Stimulated activated CD8-positive, alpha-beta memory T cell treated with anti-CD3 and anti-CD28 coated beads, Interleukin-7, amount 100 ng/mL, for 1 hour (primary cell): ENCODE measurements at places on chromosomes 4 and X.

DNA sequence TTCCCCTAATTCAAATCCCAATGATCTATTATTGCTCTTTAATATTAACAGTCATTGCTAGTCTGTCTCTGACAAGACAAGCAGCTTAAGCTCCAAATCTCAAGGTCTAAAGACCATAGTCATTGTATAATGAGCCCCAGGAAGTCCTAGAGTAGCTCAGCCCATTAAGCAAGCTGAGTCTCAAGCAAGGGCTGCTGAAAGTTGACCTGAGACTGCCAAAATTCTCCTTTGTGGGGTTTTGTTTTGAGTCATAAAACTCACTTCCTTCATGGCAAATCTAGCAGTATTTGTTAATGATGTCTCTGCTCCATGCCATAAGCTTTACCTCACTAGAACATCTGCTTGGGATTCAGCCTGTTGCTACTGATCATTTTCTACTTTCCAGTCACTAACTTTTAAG, 313.2 kb downstream of the ANTXR2 start:
- DNase-seq: no peak

- no peak for DNase-seq
Observed at GRCh38 chr4:158710814-158711213, 12.4 kb downstream of the PPID start.

DNA sequence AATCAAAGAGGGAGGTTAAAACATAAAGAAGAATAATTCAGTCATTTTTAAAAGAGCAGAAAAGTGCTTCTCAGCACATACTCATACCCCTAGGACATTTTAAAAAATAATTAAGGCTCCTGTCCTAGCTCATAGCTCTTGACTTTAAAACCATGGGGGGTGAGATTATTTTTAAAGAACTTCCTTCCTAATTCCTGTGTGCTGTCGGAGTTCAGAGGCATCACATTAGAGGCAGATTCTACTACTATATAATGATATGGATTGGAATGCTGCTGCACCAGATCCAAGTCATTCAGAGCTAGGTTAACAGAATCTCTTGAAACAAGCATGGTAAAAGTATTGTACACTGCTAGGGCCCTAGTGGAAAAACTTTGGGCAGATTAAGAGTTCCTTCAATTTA, 456.5 kb upstream of the ADGRL3 start:
- no peak for DNase-seq

DNA sequence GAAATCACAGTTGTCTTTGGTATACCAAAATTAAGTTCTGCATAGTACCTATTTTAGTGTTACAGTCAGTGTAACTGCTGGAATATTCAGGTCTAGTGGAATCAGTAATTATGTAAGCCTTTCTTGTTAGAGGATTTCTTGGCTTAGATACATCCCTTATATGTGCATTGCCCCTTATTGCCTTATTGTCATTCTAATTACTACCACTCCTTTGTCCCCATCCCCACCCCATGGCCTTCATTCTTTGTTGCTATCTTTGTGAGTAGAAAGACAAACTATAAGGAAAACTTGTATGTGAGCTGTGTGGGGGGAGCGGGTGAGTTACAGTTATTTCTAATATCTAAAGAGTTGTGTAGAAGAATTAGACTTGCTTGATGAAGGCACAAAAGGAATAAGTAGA, 36.9 kb upstream of the RPA4 start:
- DNase-seq: no peak

DNA sequence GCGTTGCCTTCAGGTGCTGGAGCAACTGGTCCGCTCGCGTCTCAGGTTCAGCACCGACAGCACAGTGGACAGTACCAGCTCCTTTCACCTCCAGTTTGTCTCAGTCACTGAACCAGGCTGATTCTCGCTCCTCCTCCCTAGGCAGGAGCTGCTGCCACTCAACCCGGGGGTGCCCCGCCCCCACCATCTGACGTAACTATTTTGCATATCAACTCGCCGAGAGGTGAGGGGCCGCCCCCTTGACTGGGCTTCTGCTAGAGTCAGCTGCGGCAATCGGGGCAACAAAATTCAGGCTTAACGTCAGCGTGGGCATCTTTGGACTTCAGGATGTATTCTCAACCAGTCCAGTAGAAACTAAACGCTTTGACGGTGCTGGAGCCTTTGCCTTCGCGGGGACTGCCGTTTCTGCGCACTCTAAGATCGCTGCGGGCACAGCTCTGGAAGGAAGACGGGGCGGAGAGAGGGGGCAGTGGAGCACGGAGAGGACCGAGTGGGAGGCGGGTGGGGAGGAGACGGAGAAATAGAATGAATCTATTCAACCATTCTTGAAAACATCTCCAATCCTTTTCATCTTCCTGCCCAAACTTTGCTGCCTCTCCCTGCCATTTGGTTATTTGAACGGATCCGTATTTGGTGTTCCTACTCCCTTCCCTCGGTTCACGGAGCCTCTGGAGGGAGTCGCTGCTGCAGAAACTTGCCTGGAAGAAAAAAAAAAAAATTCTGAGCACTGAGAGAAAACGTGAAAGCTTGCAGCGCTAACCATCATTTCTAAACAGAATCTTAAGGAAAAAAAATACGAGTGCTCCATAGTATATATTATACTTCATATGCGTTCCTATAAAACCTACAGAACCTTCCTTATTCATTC, at the start of gene FSTL5:
Gene FSTL5 (minus strand): TSS at position 109 of the 868 bp plus-strand sequence. CDS start 52,604 bp downstream, outside the sequence.
- no peak for DNase-seq

DNA sequence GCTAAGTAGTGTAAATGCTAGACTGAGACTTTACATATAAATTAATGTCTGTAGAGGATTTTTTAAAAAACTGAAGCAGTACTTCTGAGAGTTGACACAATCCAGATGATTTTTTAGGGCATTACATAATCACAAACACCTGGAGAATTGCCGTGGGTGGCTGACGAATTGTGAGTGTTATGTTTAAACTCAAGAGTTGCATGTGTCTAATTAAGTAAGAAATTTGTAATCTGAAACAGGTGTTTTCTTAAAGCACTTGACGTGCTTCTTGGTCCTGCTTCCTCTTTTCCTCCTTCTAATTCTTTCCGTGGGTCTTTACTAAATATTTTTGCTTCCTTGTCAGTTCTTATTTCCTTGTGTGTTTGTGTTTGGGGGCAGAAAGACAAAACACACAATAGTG, 27.8 kb downstream of the PIR start:
- no peak for DNase-seq

GRCh38 chrX:51760657-51761056, 17.4 kb downstream of the GSPT2 start:
- DNase-seq: no peak

GRCh38 chr4:3371033-3372001, 70.5 kb upstream of the HGFAC start:
- no peak for DNase-seq

GRCh38 chr4:2583092-2583491, 46.6 kb downstream of the FAM193A start:
- no peak for DNase-seq

- DNase-seq: peak; percentile 71
Observed at GRCh38 chr4:77818602-77819403, at the start of gene CNOT6L. TSS of gene CNOT6L (minus strand) at chr4:77819368. CDS start at chr4:77819308, 60 bp downstream.
